LNCaP clone FGC (cell line): ENCODE measurements at places on chromosomes 12 and 14.

DNA sequence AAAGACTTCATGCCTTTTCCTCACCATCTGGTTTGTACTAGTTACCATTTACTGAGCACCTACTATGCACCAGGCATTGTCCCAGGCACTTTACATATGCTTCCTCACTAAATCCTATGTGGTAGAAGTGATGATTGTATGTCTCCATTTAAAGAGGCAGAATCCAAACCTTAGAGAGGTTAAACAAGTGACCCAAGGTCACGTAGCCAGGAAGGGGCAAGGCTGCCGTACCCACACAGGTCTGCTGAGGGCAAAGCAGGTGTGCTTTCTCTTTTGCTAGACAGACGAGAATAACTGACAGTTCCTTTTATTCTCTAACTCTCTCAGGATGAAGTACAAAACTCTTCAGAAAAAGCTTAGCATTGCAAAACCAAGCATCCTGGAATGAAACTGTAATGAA is 235.2 kb upstream of the SRRM4 start:
- no peak for DNase-seq

DNA sequence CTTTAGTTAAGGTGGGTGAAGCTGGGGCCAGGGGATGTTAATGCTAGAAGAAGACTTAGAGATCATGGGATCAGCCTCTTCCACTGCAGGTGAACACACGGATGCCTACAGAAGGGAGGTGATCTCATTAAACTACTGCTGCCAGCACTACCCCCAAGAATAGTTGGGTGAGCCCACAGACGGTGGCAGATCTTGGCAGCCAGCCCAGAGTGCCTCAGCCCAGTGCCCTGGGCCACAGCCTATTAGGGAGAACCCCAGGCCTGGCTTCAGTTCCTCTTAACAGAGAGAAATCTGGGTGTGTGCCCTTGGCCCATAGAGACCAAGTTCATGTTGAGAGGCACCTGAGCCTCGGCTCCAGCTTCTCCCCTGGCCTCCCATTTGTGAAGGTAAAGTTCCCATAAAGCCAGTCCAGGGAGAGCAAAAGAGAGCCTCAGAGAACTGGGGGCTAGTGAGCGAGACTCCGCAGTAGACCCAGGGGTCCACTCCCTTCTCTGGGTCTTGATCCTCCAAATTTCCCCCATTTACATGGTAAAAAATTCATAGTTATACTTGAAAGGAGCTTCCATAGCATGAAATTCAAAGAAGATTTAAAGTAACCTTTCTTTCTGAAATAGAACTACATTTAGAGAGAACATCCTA is 125.0 kb upstream of the CCND2 start:
- no peak for DNase-seq

GRCh38 chr12:90233168-90234100 is 524.8 kb upstream of the ATP2B1 start:
- DNase-seq, result no peak

- peak; percentile 92 for DNase-seq
These were observed 19.1 kb upstream of the SLC17A8 start for GRCh38 chr12:100337727-100338126.

DNA sequence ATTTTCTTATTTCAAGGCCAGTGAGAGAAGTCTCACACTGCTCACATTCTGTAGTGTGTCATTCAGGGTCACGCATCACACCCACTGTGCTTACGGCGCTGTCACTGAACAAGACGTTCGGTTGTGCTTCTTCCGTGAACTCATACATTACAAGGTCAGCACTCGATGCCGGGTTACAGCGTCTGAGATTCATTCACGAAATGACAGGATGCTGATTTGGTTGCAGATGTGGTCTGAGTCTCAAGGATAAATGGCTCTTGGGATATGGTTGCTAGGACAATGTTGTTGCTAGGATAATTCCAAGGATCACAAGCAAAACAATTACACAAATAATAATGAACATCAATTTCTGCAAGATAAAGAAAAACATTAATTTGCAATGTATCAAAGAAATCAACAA is 47.4 kb downstream of the STX2 start:
- no peak for DNase-seq
